Midbrain (tissue), 1 donor: ENCODE measurements at places on chromosomes 6 and 20.
A peak's percentile ranks its signal among the peaks of the same experiment; 100 is the strongest.

- no peak for DNase-seq
Measured at GRCh38 chr6:3264356-3264755, 5.6 kb downstream of the PSMG4 start.

DNA sequence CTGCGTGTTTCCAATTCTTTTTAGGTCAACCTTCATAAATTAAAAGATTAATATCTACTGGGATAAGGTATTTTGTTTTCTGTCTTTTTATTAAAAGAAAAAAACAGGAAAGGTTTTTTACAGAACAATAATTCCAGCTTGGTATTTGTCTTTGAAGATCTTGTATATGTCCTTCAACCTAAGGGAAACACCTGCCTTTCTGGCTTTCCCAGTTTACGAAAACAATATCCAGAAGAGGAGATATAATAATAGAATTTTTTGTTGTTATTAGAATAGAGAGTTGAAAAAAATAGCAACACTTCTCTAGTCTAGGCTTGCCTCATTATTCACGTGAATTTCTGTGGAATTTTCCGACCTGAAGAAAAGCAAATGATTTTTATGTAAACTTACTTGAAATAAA lies 37.9 kb upstream of the CCN2 start:
- DNase-seq: no peak

DNA sequence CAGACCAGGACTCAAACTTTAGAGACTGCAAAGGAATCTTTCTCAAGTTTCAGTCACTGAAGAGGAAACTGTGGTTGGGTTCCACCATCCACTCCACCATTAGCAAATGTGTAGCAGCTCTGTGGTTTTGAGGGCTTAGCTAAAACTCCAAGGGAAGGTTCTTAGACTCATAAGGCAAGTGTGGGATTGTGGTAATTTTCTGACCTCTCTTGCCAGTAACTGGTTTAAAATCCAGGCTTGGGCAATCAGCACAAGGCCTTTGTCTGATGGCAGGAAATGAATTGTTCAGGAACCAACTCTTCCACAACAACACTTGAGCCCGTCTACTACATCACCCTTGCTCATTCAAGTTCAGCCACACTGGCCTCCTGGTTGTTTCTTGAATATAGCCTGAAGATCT lies 68.6 kb upstream of the FBXL4 start:
- DNase-seq: no peak

DNA sequence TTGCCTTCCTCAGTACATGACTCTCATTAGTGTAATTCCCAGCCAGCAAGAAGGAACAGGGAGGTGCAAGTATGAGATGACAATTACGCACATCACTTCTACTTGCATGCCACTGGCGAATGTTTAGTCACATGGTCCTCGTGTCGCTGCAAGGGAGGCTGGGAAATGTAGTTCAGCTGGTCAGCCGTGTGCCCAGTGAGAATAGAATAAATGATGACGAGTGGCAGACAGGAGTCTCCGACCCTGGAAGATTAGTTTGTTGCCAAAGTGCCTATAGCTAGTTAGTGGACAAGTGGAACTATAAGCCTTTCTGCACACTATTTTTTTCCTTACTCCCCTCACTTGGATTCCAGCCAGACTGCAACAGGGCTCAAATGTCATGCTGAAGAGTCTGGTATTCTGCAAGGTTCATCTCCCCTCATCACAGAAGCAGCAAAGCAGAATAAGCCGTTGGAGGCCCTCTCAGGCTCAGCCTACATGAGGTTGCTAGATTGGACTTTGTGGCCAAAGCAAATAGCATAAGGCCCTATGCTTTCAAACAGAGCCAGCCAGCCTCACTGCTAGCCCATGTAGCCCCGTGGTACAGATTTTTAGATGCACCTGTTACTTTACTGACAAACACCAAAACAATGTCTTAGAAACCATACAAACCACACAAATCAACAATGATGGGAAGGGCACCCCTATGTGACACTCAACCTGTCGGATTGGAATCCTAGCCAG lies 9.7 kb downstream of the LINC00237 start:
- DNase-seq: peak; percentile 68

DNA sequence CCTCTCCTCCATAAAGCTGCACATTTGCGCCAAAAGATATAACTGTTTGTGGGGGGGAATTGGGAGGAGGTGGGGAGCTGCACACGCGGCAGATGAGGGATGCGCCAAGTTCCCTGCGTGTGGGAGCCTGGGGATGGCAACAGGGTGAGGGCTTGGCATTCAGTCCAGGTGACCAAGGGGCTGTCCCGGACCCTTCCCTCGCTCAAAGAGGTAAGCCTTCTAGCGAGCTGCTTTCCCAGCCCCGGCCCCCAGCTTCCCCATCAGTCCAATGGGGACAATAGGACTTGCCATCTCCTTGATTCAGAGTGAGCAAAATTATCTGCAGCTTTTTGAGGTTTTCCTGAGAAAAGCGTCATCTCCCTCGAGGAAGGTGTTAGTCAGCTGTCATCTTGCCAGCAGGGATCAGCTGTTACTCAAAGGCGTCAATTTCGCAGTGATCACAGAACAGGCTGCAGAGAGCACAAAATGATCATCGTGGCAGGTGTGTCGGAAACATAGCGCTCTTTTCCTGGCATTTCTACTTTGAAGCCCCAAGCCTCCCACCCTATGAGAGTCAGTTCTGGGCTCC lies 21.3 kb downstream of the ZNF831 start:
- no peak for DNase-seq

- DNase-seq: peak; percentile 16
Measured at GRCh38 chr6:161922631-161923119, 648.8 kb upstream of the AGPAT4 start.

DNA sequence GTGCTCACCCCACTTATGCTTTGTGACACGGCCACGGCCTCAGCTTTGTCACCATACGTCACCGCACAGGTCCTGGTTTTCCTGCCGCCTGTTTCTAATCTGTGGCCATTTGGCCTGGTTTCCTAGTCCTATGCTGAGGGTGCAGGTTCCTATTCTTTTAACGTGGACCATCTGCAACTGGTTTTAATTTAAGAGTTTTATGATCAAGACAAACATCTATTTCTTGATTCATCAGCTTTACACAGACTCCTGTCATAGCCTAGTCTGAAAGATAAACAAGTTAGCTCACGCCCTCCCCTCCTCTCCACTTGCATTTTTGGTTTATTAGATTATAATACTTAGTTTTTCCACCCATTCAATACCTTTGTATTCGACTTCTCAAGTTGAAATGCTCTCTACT lies 97.5 kb upstream of the RPS6KA2 start:
- no peak for DNase-seq

DNA sequence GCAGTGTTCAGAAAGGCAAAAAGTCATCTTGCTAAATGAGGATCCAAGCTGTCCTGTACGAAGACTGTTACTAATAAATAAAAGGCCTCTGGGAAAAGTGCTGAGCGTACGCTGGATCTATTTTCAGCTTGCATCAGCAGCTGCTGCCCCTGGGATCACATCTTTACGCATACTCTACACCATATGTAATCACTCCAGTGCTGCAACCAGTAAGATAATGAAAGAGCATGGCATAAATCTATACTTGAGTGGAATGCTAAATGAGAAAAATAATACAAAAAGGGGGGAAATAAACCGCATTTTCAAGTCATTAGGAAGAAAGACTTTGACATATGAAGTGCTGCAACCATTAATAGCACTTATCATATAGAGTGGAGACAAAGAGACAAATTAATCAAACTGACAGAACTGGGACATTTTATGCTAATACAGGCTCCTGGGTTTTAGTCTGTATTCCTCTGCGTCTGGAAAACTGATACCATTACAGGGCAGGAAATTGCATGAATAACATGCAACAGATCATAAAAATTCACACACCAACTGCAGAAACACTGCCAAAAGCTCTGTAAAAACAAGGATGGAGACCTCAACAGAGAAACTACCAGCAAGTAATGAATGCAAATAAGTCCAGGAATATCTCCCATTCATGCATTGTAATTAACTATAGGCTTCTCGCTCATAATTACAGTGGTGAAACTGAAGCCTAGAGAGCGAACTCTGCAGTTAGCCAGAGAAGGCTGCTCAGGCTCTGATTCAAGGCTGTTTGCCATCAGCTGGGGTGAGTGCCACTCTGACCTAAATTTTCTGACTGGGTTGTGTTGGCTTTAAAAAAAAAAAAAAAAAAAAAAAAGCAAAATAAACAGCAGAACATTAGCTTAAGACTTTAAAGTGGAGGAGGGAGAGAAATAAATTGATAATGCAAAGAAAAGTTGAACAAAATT lies 83.8 kb downstream of the GJA10 start:
- peak; percentile 5 for DNase-seq

DNA sequence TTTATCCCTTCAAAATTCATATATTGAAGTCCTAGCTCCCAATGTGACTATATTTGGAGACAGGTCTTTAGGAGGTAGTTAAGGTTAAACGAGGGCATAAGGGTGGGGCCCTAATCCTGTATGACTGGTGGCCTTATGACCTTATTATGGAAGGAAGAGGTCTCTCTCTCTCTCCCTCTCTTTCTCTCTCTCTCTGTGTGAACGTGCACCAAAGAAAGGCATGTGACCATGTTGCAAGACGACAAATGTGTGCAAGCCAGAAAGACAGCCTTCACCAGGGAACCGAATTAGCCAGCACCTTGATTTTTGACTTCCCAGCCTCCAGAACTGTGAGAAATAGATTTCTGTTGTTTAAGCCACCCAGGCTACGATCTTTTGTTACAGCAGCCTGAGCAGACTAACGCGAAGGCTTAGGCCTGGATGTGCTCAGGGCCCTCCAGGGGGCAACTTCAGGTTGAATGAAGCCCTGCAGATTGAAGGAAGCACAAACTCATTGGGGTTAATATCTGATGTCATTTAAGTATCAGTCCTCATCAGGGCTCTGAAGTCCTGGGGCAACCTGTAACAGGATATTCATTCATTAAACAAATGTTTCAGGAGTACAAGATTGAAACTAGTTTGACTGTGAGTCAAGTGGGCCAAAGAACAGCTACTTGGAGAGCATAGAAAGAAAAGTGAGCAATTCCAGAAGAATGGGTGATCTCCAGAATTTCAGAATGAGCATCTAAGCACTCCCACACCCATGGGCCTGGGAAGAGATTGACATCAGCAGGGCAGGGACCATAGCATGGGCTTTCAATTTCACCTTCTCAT lies 157.4 kb upstream of the TNFAIP3 start:
- DNase-seq: no peak

DNA sequence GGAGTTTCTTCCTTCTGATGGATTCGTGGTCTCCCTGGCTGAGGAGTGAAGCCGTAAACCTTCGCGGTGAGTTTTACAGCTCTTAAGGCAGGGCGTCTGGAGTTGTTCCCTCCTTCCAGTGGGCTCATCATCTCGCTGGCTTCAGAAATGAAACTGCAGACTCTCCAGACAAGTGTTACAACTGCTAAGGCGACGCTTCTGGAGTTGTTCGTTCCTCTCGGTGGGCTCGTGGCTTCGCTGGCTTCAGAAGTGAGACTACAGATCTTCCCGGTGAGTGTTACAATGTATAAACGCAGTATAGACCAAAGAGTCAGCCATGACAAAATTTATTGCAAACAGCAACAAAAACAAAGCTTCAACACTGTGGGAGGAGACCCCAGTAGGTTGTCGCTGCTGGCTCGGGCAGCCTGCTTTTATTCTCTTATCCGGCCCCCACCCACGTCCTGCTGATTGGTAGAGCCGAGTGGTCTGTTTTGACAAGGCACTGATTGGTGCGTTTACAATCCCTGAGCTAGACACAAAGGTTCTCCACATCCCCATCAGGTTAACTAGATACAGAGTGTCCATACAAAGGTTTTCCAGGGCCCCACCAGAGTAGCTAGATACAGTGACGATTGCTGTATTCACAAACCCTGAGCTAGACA lies 113.2 kb downstream of the GPX5 start:
- no peak for DNase-seq

- DNase-seq: no peak
Measured at GRCh38 chr6:53014063-53014462, 19.0 kb upstream of the GSTA4 start.

DNA sequence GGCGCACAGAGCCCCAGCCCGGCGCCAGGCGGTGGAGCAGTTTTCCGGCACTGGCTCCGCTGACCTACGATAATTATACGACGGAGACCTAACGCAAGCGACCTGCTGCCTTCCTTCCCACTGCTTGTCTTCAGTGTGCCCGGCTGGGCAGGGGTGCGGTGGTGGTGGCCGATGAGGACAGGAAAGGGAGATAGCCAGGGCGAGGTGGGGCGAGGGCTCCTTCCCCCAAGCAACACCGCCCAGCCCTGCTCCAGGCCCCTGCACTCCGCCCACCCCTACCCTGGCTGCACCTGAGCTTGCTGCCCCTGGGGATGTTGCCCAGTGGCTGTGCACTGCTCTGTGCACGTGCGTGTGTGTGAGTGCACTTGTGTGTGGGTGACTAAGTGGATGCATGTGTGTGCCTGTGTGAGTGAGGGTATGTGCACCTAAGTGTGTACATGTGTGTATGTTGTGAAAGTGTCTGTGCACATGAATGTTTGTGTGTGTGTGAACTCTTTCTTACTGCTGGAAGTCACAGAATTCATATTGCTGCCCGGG lies 42.6 kb upstream of the IRF4 start:
- DNase-seq: no peak

- DNase-seq: no peak
Measured at GRCh38 chr6:30102414-30102969, 10.4 kb downstream of the TRIM31 start.

DNA sequence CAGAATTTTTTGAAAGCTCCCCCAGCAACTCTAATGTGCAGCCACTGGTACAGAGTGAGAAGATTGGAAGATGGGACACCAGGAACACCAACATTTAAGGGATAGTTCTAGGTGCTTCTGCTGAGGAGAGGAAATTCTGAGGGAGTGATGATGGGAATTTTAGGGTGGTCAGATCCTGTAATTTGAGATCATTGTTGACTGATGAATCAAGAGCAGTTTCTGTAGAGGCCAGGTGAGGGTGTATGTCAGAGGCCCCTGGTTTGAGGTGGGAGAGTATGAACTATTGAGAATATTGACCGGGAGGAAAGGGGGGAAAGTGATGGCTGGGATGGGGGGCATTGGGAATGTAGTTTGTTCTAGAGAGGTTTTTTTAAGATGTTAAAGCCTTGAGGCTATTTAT lies 47.2 kb downstream of the PTPRA start:
- no peak for DNase-seq

DNA sequence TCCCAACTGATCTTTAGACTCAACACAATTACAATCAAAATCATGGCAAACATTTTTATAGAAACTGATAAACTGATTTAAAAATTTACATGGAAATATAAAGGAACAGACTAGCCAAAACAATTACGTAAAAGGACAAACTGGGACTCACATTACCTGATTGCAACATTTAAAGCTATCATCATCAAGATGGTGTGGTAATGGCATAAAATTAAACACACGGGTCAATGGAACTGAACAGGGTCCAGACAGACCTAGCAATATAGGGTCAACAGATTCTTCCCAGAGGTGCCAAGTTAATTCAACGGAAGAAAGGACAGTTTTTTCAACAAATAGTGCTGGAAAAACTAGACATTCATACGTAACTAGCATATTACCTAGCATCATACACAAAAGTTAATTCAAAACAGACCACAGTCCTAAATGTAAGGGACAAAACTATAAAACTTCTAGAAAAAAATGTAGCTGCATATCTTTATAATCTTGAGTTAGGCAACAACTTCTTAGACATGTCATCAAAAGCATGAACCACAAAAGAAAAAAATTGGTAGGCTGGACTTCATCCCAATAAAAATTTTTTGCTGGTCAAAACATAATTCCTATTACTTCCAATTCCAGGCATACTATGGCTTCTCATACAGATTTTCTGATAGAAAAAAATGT lies 147.4 kb upstream of the BEND6 start:
- no peak for DNase-seq
